ENCODE measurements at places on chromosomes 5 and 9. TPM values are rescaled to one million over a fixed set of nuclear protein-coding genes. Genes with fewer than 3 reads are reported as not detected.

DNA sequence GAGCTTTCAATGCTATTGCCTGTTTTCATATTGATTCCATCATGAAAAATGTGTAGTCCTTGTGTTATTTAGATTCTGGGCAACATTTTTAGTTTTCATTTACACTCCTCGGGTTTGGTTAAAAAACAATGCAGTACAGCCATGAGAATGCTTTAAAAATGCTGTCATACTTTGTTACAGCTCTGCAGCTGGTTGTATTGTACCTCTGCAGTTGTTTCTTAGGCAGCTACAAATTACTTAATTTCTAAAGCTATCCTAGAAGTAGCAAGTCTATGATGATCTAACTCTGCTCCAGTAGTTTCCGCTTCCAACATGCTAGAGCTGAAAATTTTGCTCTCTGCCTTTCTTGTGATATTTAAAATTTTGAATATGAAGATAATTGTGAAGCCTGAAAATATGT, 20.2 kb downstream of the SNX18 start:
- no peak for DNase-seq

GRCh38 chr9:134796882-134797281, 83.7 kb upstream of the FCN2 start:
- DNase-seq: peak; percentile 53

The CAMK2A gene
- not detected for total RNA-seq

DNA sequence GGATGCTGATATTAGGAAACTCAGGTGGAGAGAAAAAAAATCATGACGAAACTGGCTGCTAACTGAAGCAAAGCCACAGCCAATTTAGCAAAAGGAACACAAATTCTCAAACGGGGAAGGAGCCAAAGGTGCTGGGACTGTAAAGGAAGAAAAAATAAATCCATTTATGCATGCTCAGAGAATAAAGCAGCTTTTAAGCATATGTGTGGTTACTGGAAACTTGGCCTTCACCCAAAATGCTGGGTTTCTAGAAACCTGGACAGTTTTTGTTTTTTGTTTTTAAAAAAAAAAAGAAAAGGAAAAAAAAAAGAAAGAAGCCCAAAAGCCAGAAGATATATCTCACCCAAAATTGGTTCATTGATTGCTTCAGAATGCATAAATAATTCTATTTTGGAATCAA, 8.0 kb downstream of the WHRN start:
- DNase-seq: peak; percentile 0

- DNase-seq: no peak
Measured at GRCh38 chr9:18976709-18977531, 56.1 kb downstream of the SAXO1 start.

DNA sequence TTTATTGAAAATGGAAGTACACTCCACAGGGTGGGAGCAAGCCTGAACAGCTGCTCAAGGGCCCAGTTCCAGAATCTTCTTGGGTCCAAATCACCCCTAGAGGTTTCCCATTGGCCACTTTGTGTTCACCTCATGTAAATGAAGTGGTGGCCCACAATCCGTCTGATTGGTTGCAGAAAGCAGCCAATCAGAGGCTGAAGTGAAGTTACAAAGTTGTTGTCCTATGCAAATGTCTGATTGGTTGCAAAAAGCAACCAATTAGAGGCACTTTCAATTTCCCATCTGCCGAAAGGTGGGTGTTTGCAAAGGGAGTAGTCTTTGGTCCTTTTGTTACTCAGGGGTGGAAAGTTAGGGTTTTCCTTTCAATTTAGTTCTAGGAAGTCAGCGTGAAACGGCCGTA, 8.8 kb downstream of the TMEM171 start:
- DNase-seq: no peak

- no peak for DNase-seq
Measured at GRCh38 chr5:36900283-36900682, 23.7 kb downstream of the NIPBL start.

DNA sequence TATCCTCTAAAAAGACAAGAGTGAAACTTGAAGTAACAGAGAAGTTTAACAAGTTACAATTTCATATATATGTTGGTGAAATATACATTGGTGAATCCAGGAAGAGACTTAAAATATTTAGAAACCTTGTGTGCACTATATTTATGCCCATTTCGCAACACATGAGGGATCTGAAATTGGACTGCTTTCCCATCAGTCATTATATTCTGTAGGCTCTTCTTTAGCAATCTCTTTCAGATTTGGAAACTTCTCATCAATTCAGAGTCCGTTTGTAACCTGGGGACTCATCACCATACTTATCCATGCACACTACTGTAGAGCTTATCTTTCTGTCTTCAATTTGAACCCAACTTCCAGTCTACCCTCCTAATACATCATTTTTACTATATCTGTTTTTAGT, 2.1 kb downstream of the ITGA1 start:
- DNase-seq: no peak

GRCh38 chr5:5711112-5711511, 288.6 kb downstream of the ICE1 start:
- DNase-seq: no peak

DNA sequence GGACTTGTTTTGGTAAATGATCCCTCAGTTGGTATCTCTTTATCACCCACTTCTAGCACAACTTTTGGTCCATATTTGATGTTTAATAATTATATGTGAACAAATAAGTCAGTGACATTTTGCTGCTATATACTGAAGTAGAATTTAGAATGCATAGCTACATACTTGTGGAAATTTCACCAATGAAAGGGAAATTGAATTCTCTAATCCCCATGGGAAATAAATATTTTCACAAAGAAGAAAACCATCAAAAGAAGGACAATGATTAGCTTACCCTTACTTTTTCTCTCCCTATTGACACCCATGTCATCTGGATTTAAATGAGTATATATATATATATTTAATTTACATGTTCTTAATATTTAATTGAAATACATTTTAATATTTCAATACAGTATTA, 94.3 kb upstream of the DAB2 start:
- no peak for DNase-seq

DNA sequence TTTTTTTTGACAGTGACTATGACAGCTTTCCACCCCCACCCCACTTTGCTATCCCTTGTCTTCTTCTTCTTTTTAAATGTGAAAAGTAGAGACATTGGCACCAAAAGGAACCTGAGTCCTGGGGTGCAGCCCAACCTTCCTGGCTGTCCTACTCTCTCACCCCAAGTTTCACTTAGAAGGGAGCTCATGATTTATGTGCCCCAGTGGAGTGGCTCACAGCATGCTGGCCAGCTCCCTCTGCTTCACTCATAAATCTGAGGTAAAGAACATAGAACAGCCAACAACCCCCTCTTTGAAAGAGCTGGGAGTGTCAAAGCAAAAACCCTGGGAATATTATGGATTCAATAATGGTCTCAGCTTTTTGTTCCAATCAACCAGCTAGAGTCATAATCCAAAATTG, 196.3 kb upstream of the DAPK1 start:
- no peak for DNase-seq

All from H7 (cell line).